GM23248 (cell line): ENCODE measurements at places on chromosomes 12 and 14.

- DNase-seq: peak; percentile 47
Measured at GRCh38 chr12:11863988-11864387, 206.8 kb upstream of the BCL2L14 start.

DNA sequence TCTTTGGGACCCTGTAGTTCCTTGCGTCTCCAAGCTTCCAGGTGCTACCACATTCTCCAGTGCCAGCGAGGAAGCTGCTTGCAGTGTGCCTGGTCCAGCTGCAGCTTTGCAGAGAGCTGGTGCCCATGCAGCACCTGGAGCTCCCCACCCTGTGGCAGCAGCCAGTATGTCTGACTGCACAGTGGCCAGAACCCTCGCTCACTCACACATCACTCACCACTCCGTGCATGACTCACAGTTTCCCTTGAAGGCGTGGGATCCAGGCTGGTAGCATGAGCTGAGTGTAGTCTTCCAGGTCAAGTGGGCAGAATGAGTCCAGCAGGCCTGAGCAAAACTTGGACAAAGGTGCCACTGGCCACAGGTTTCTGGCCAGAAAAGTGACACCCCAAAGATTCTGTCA lies 33.6 kb downstream of the SDR9C7 start:
- DNase-seq: peak; percentile 44

DNA sequence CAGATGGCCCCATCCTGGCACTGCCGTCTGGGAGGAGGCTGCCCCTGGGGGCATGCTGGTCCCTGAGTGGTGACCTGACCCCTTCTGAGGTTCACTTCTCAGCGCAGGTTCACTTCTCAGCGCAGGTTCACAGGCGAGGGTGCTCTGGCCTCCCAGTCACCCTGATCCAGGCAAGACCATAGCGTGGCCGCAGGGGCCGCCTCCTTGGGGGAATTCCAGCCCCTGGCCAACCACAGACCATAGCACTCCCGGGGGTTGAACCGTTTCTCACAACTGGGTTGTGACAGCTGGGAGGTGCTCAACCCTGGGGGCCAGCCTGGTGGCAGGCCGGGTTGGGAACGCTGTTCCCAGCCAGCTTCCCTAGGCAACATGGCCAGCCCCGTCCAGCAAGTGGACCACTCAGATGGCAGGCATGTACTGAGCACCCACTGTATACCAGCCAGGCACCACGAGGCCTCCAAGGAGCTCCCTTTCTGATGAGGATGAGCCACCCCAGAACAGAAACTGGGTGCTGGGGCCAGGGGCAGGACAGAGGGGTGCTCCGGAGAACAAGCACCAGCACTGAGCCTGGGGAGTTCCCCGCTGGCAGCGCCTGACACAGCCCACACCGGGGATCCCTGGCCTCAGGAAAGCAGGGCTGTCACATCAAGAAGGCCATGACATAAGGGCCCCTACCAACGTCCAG lies 28.3 kb upstream of the ZFP36L1 start:
- DNase-seq: no peak

- DNase-seq: no peak
Measured at GRCh38 chr12:31033146-31033545, 40.5 kb upstream of the DDX11 start.
